ENCODE measurements at places on chromosomes 1 and 21.

- peak; percentile 71 for DNase-seq
These were observed 20.8 kb downstream of the SLC6A17 start for GRCh38 chr1:110170766-110171733.

GRCh38 chr1:150513351-150513791, 2.2 kb upstream of the FALEC start:
- DNase-seq: no peak

- DNase-seq: no peak
These were observed 76.3 kb downstream of the RUSC1 start for GRCh38 chr1:155396874-155397476.

- no peak for DNase-seq
These were observed 54.9 kb downstream of the TM2D1 start for GRCh38 chr1:61670016-61670415.

GRCh38 chr1:65538664-65539063, 118.2 kb downstream of the LEPR start:
- no peak for DNase-seq

DNA sequence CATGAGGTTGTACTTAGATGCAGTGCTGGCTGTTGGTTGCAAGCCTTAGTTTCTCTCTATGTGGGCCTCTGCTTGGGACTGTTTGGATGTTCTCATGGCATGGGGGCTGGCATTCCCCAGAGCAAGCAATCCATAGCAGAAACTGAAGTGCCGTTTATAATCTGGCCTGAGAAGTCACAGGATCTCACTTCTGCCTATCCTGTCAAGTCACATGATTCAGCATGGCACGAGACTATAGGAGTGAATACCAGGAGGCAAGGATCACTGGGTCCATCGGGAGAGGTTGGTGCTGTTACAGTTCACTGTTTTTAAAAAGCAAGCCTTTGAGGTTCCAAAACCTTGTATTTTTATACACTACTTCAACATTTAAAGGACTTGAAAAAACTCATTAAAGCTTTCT, 16.7 kb downstream of the COLGALT2 start:
- DNase-seq: no peak

Measured in D341Med (cell line).